ENCODE measurements at places on chromosomes 5 and 9. TPM values are rescaled to one million over a fixed set of nuclear protein-coding genes. Genes with fewer than 3 reads are reported as not detected.

- no peak for DNase-seq
Observed at GRCh38 chr5:86986837-86987236, 280.8 kb upstream of the RASA1 start.

The OCLN gene
- total RNA-seq, result 2.9 TPM

DNA sequence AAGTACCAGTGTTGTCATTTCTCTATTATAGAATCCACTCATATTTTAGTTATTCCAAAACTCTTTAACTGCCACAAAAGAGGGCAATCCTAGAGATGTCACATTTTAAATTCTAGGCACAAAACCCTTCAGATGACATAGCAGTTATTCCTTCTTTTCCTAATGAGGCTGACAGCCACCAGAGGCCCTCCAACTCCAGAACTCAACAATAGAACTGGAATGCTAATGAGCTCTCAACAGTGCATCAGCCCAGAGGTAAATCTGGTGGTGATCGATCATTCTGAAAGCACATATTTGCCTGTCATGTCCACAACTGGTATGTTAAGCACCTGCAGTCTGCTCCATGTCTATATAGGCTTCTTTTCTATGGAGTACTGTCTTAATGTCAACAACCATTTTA is 40.2 kb upstream of the RAB3C start:
- DNase-seq, result no peak

DNA sequence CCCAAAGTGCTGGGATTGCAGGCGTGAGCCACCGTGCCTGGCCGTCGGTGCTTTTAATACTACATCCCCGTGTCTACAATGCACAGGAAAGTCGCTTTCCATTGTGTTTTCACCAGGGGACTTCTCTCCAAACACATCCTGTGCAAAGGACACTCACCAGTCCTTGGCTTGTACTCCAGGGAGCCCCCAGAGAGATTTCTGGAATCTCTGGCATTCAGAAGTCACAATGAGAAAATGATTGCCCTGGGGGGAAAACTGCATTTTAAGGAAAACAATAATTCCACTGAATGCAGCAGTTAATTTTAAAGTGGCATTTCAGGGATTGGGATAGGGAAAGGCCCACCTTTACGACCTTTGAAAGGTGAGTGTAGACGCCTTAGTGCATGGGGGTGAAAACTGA is 112.0 kb downstream of the ADAMTS16 start:
- DNase-seq, result no peak

The FAM81B gene
- 0.23 TPM for total RNA-seq

The RAB3C gene
- total RNA-seq, result not detected

The ACTBL2 gene
- total RNA-seq, result 6.7 TPM

DNA sequence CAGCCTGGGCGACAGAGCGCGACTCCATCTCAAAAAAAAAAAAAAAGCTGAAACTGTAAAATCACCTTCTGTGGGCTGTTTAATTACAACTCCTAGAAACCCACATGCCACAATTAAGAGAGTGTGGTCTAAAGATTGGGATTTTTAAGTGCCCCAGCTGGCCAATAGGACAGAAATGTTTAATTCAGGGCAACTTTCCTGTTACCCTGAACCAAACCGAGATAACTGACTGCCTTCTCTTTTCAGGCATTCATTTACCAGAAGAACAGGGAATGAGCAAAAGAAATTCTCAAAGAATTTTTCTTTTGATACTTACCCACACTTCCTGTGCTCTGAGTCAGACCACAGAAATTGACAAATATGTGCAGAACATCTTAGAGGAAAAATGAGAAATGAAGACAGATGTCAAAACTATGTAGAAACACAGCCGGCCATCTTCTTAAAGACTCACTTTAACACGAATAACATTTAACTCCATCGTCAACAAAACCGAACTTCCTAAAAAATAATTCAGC is 221.3 kb upstream of the DAPK1 start:
- peak; percentile 83 for DNase-seq

- DNase-seq, result no peak
Observed at GRCh38 chr5:87751824-87752223, 339.1 kb upstream of the CCNH start.

GRCh38 chr9:137295849-137296669 is 6.0 kb downstream of the NRARP start:
- no peak for DNase-seq

The SPATA31A3 gene
- total RNA-seq, result not detected

- DNase-seq, result no peak
Observed at GRCh38 chr9:99782962-99783718, 38.5 kb upstream of the NR4A3 start.

GRCh38 chr5:139341689-139342422 is at the start of gene PAIP2:
PAIP2 (plus strand) TSS chr5:139341854; CDS start chr5:139363785, 21,931 bp downstream.
- DNase-seq, result peak; percentile 96

DNA sequence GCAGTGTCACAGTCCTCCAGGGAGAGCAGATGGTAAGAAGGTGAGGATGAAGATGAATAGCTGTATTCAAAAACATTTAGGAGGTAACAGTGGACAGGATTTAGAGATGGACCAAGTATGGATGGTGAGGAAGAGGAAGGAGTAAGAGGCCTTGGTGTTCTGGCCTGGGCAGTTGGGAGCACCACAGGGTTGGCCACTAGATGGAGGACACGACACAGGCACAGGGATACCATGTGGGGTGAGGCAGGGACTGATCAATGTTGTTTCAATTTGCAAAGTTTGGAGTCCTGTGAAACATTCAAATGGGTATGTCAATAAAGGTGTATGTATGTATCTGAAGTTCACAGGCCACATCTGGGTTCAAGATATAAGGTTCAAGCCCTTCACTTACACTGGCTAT is 141.1 kb upstream of the RASEF start:
- no peak for DNase-seq

The TLX3 gene
- total RNA-seq, result not detected

- DNase-seq, result no peak
Observed at GRCh38 chr9:20620650-20621470, 1.4 kb downstream of the MLLT3 start.
